ENCODE measurements at places on chromosomes 6 and 20.
A peak's percentile ranks its signal among the peaks of the same experiment; 100 is the strongest.

DNA sequence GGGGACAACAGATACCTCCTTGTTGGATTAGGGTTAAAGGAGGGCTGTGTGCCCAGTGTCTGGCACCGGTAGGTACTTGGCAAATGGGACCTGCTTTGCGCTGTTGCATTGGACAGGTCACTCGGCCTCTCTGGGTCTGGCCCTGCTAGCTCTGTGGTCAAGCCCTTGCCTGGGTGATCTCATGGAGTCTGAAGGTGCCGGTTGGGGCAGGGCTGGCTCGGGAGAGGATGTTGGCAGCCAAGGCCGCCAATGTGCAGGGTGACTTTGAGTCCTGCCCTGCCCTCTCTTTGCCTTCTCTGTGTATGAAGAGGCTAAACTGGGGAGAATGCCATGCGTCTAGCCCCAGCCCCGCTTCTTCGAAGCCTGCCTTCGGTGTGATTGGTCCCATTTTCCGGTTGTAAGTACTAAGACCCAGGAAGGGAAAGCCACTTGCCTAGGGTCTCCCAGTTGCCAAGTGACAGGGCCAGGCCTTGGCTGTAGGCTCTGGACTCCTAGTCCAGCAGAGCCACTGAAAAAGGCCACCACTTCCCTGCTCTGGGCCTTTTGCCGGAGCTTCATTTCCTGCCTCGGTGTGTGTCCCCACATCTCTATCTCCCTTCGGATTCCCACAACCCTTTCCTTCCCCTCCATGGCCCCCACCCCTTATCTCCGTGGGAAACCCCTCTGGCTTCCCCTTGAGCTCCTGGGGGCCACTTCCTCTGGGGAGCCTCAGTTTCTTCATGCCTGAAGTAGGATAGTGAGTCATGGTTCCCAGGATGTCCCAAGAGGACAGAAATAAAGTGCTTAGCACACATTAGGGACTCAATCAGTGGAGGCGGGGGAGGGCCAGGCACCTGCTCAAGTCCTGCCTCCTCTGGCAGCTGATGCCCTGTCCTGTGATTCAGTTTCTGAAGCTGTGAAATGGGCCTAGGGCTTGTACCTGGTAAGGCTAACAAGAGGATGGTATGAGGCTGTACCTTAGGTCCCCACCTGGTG is 3.9 kb downstream of the SRC start:
- DNase-seq = no peak

DNA sequence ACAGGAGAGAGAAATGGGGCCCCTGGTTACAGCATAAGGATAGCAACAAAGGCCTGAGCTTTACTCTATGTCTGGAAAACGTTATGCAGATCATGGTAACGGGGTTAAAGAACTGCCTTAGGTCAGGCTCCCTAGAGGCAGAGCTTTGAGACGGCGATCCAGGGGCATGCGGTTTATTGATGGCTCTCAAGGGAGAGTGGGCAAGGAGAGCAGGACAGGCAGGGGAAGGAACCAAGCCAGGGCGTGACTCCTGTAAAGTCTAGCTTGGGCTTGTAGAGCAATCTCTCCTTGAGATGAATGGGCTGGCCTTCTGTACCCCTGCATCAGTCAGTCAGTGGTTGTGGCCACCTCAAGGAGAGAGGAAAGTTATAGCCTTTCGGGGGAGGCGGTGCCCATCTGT is 12.5 kb upstream of the FERMT1 start:
- no peak for DNase-seq

- DNase-seq = no peak
Observed at GRCh38 chr20:3803854-3804253, 7.7 kb downstream of the CDC25B start.

DNA sequence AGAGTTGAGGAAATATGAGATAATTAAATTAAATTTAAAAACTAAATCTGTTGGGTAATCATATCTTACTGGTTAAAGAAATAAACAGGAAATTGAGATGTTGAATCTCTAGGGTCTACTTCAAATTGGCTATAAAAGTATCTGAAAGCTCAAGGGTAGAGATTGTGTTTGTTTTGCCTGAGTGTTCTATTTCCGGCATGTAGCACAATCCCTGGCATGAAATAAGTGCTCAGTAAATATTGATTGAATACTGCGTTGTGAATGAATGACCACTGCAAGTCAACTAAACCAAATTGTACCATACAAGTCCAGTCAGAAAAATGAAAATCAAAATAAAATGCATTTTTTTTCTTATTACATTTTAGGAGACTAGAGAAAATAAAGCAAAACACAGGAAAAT is 709.8 kb downstream of the EPM2A start:
- no peak for DNase-seq

DNA sequence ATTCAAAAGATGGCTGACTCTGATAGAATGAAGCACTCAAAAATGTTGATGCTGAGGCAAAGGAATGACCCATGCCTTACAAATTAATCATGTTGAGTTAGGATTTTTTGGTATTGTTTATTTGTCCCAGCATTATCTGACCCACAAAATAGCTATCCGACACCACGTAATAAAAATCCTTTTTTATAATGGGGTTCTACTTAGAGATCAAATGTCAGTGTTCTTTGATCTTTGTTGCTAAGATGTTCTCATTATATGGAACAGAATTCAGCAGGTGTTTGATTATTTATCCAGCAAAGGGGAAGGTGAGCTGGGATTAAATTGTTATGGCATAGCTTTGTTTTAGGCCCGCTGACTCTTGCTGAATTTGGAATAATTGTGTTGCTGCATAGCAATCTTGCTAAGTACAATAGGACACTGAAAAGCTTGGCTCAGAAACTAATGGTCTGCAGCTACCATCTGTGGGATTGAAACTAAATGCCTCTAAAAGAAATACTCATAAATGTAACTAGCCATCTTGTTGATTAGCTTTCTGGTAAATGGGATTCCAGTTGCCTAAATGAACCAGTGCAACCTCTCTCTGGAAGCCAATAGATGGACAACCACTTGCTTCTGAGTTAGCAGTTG is 180.2 kb upstream of the HDAC2 start:
- no peak for DNase-seq

DNA sequence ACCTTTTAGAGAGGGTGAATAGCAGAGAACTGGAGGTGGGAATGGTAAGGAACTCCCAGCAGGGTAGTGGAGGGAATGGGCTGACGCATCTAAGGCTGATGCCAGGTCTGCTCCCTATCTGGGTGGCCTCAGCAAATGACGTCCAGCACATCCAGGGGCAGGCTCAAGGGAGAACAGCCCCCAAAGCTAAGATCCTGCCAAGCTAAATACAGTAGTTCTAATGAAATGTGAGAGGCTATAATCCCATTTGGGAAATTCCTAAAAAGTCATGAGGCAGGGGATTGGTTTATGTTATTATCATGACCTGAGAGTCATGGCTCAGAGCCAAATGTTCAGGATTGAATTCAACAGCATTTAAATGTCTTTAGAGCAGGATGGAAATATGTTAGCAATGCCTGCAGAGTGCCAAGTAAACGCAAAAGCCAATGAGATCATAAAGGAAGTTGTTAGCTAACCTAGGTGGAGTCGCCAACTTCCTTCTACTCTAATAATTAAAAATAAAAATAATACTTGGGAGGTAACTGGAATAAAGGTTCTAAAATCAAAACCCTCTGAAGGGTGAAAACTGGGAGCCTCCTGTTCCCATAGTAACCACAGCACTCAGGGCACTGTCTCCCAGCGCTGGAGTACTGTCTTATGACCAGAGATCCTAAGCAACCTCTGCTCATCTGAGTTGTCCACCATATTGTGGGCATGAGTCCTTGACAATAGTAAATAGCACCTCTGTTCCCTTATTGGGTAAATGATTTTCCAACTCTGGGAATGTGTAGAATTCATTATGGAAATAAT is 34.8 kb downstream of the IYD start:
- peak; percentile 96 for DNase-seq

DNA sequence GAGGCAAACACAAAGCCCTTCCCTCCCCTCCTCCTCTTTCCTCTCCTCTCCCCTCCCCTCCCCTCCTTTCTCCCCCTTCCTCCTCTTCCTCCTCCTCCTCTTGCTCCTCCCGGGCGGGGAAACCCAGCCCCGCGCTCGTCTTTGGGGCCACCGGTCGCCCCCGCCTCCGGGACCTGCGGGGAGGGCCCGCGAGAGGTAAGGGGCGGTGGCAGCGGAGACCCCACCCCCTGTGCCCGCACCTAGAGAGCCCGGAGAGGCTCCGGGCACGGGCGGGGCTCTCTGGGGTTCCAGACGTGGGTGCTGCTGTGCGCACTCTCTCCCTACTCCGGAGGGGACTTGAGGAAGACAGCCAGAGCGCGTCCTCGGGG is at the start of gene RIN2:
TSS of gene RIN2 (plus strand) at position 126 of the 368 bp plus-strand sequence. CDS start 131,344 bp downstream, outside the sequence.
- DNase-seq = no peak

DNA sequence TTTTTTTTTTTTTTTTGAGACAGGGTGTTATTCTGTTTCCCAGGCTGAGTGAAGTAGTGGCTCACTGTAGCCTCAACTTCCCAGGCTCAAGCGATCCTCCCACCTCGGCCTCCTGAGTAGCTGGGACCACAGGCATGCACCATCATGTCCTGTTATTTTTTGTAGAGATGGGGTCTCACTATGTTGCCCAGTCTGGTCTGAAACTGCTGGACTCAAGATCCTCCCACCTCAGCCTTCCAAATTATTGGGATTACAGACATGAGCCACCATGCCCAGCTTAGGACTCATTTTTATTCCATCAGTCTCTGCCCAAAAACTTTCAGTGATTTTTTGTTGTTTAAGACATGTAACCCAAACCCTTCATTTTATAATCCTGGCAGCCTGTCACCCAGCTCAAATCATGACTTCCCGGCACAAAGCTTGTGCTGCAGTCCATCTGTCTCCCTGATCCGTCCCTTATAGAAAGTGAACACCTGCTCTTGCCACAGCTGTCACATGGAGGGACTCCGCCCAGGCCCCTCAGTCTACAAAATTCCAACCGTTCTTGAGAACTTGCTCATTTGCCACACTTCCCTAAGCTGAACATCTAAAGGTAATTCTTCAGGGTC is 183.9 kb upstream of the JARID2 start:
- DNase-seq = no peak

DNA sequence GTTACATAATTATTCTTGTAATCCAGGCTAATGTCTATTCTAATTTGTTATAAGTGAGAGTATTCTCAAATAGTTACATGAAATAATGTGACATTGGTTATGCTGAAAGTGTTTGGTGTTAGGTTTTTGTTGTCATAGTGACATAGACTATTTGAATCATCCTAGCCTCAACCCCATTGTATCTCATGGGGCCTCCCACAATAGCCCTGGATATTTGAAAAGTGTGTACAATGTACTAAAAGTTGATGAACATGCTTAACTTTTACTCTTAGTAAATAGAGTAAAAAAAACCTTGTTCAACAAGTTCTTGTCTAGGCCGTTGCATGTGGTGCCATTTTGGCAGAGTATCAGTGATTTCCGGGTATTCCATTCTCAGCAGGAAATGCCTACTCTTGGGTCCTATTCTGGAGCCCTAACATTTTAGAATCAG is 83.0 kb downstream of the RTN4IP1 start:
- no peak for DNase-seq

- DNase-seq = no peak
Observed at GRCh38 chr6:84582997-84583396, 181.4 kb downstream of the TBX18 start.

DNA sequence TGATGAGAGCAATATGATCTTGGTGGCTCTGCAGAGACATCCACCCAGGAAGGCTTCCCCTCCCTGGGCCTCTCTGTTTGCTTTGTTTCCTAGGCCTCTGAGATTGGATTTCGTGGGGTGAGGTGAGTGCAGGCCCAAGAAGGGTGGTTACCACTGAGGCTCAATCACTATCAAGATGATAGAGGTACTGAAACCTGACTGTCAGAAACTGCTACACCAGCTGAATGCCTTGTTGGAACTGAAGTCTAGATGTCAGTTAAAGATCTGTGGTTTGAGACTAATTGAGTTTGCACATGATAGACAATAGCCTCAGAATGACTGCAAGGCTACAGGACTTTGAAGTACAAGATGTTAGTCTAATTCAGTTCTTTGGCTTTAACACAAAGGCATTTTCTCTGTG is 15.2 kb downstream of the VNN1 start:
- DNase-seq = no peak

DNA sequence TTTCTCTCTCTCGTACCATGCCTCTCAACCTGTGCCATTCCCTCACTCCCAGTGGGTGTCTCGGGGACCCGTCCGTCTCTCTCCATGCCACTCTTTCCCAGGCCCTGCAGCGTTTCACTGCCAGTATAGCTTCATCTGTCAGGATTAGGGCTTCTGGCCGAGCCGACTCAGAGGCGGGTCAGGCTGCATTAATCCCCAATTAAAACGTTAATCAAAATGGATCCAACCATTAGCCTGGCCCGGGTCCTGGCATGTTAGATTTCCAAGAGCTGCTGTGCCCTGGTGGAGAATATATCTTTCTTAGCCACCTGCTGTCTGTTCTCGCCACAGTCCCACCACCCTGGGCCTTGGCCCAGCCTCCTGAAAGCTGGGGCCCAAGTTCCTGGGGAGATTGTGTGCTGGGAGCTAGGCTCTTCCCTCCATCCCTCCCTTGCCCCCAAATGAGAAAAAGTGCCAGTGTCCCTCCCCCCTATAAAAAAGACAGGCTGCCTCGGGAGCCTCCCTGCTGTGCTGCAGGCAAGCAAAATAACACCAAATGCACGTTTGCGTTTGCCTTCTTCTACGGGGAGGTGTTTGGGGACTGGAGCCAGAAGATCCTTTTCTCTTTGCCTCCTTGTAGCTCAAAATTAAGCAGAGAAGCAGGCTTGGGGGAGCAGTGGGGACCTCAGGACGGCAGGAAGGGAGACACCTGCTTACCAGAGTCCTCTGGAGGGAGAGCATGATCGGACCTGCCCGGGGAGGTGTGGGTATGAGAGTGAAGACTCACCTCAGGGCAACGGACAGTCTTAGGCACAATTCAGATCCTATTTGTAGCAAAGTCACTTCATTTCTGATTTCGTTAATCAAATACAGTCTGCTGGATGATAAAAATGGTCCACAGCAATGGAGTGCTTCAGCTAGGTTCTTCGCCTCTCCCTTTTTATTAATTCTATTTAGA is 3.0 kb downstream of the KCNG1 start:
- no peak for DNase-seq

- no peak for DNase-seq
Observed at GRCh38 chr20:14959506-14960475, 622.4 kb upstream of the FLRT3 start.

DNA sequence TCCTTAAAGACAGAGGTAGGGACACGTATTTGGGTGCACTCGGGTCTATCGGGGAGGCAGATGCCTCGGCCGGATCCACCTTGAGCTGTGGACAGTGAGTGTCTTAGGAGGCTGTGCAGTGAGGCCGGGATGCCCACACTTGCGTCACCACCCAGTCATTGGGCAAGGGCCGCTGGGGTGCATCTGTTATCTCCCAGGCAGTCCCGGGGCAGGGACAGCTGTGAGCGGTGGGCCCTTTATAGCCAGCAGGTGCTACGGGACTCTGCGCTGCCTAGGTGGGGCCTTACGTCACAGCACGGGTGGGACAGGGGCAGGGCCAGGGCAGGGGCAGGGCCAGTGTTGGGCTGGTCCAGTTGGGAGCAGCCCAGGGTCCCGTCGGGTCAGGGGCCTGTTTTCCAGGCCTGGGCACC is 689 bp upstream of the COL20A1 start:
- DNase-seq = no peak

GRCh38 chr6:145761584-145761983 is 26.3 kb upstream of the EPM2A start:
- DNase-seq = no peak

GRCh38 chr20:14507711-14508110 is 170.3 kb upstream of the FLRT3 start:
- no peak for DNase-seq

Data from fibroblast of skin of left biceps (primary cell).